Heart left ventricle (tissue), 16 donors: ENCODE measurements at places on chromosomes 1 and 21. TPM values are rescaled to one million over a fixed set of nuclear protein-coding genes. Genes with fewer than 3 reads are reported as not detected.

GRCh38 chr1:3197781-3198316 lies 128.8 kb downstream of the PRDM16 start:
- DNase-seq, result no peak

GRCh38 chr21:14414932-14415508 lies 32.1 kb upstream of the HSPA13 start:
- DNase-seq, result no peak

DNA sequence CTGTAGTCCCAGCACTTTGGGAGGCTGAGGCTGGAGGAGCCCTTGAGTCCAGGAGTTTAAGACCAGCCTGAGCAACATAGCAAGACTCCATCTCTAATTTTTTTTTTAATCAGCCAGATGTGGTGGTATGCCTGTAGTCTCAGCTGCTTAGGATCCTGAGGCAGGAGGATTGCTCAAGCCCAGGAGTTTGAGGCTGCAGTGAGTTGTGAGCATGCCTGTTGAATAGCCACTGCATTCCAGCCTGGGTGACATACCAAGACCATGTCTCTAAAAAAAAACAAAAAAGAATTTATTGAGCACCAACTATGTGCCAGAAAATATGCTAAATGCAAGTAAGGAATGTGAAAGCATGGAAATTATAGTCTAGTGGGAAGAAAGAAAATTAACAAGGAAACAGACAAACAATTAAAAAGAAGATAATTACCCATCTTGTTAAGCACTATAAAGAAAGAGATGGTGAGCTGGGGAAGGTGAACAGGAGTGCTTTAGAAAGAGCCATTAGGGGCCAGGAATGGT lies 104.0 kb upstream of the ZNF678 start:
- no peak for DNase-seq

DNA sequence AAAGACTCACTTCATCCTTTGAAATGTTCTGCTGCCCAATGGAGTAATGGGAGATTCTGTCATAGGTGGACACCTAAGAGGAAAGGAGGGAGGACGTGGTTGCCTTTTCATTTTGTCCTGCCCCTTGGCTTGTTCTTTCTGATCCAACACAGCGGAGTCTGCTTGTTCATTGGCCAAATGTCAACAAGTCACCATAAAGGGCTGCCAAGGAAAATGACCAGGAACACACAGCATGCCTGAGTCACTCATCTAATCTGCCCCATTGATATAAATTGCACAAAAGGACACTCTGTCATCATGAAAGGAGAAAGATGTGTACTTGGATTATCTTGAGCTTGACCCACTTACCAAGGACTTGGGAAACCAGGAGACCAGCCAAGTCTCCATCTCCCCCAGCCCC lies 422.9 kb downstream of the SETD4 start:
- no peak for DNase-seq

GRCh38 chr1:97392701-97393100 lies 528.1 kb downstream of the DPYD start:
- no peak for DNase-seq

GRCh38 chr21:17612023-17612564 lies 607 bp downstream of the BTG3 start:
- DNase-seq, result peak; percentile 34

DNA sequence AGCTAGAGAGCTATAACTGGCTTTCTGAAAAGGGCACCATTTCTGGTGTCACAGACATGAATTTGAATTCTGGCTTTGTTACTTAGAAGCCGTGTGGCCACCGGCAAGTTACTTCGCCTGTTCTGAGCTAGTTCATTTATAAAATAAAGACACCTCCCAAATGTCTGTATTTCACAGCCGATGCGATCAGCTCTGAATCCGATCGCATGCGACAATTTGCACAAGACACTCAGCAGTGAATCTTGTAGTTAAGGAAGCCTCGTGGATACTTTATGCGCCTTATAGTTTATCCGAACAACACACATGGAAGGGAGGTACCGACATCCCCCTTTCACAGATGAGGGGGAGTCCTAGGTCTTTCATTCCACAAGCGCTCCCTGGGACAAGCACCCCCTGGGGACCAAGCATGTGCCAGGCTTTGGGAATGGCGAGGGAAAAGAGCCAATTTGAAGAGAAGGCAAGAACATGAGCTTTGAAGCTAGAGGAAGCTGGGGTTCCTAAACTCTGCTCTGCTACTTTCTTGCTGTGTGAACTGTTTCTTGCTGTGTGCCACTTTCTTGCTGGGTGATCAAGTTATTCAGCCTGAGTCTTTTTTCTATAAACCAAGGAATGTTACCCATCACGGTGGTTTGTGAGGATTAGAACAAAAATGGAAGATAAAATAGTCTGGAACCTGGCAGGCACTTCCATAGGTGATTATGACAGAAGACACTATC lies 3.9 kb downstream of the ID3 start:
- peak; percentile 56 for DNase-seq

GRCh38 chr1:109312978-109313775 lies 6.4 kb upstream of the MYBPHL start:
- no peak for DNase-seq

DNA sequence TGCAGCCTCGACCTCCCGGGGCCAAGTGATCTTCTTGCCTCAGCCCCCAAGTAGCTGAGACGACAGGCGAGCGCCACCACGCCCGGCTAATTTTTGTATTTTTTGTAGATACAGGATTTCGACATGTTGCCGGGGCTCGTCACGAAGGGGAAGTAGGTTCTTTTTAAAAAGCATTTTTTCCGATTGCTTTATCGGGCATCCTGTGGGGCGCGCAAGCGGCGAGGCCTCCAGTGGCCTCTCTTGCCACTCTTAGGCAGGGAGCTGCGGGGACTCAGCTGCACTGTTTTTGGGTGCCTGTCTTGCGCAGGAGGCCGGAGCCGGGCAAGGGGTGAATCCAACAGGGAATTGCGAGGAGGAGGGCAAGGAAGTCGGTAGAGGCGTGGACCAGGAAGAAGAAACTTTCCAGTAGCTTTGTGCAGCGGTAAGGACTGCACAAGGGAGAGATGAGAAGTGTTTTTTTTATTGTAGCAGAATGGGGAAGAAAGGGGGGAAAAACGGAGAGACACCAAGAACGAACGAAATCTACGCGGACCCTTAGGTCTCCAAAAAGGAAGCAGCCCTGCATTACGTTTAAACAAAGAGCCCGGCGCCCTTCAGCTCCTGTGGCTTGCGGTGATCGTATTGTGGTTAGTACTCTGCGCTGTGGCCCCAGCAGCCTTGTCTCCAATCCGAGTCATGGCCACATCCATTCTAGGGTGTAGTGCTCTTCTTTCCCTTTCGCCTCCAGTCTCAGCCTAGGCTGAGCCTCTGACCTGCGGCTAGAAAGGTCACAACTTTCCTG lies 164.8 kb downstream of the PPIAL4G start:
- no peak for DNase-seq

DNA sequence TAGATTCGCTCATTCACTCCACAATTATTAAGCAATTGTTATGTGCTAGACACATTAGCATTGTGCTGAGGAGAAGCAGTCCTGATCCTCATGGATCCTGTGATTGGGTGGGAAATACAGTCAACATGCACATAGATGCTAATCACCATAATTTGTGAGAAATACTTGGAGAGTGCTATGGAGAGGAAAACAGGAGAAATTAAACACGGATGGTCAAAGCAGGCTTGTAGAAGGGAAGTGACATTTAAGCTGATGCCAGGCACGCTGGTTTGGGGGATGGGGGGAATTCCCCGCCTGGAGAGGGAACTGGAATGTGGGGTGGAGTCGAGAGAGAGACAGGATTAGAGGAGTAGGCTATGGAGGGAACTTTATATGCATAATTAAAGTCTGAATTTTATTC lies 52.2 kb upstream of the L1TD1 start:
- DNase-seq, result no peak

- peak; percentile 66 for DNase-seq
Observed at GRCh38 chr1:175192111-175192629, 406 bp downstream of the KIAA0040 start.

DNA sequence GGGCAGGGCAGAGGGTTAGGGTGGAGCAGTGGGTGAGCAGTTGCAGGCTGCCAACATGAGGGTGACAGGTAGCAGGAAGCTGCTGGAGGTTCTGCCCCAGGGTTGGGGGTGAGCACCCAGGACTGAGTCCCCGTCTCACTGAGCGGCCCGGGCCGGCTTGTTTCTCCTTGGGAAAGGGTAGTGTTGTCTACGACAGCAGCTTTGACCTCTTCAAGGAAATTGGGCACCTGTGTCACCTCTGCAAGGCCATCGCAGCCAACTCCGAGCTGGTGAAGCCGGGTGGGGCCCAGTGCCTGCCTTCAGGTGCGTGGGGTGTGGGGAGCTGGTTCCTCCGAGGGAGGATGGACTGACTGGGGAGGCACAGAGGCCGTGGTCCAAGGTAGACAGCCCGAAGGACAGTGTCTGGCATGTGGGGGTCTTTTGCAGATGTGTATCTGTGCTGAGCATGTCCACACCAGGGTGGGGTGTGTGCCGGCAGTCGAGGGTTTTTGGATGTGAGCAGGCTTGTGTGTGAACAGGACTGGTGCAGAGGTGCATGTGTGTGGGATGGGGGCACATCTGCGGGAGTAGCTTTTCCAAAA lies 51.9 kb downstream of the DISP3 start:
- no peak for DNase-seq

- no peak for DNase-seq
Observed at GRCh38 chr1:48683839-48684238, 92.9 kb downstream of the BEND5 start.

DNA sequence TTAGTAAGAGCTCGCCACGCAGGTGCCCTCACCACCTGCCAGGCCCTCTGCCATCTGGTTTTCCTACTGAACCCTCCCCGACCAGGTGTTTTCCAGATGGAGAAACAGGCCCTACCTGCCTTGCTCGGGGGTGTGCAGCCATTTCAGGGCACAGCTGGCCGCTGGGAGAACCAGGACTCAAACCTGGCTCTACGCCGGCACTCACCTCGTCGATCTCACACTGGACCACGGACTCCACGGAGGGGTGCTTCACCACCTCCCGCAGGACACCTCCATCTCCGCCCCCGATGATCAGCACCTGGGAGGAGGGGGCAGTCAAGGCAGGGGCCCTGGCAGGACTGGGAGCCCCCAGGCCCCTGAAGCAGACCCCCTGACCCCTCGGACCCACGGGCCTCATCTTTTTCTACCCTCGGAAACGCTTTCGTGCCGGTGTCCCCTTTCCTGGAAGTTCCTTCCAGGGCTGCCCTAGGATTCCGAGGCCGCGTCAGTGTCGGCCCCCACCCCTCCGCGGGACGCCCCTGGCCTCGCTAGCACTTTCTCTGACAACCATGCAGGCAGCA lies 1.1 kb downstream of the SRM start:
- no peak for DNase-seq

DNA sequence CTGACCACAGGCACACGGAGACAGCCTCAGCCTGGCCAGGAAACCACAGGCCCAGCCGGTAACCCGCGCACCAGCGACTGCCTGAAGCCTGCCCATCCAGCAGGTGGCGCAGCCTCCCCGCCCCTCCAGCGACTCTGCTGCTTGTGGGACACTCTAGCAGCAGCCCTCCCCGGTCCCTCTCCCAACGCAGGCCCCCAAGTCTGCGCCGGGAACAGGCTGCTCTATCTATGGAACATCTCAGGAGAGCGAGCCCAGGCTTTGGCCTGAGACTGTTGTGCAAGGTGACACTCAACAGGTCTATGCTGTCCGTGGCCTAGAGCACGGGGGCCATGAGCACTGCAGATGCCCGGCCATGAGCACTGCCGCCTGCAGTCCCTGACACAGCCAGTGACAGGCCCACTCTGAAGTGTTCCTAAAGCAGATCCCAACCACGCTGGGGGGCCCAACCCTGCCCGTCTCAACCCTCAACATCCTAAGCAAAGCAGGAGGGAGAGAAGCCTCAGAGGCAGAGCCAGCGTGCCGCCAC lies 28.4 kb downstream of the WDR4 start:
- no peak for DNase-seq

- DNase-seq, result no peak
Observed at GRCh38 chr1:15273274-15273673, 26.3 kb downstream of the FHAD1 start.

- DNase-seq, result no peak
Observed at GRCh38 chr1:8355439-8356255, 37.7 kb downstream of the SLC45A1 start.

DNA sequence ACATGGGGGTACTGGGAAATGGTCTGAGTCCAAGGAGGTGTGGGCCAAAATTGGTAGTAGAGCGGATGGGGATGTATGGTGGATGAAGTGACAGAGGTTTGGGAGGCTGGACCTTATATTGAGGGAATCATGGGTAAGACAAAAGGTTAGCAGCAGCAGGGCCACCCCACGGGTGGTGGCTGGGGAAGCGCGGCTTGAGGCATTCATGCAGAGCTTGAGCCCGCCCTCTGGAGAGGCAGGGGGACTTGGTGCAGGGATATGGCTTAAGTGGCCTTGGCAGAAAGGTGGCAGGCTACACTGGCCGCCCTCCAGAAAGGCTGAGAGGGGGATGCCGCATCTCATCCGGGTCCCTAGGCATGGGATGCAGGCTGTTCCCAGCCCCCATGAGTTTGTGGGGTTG lies 31.5 kb downstream of the HMGB4 start:
- DNase-seq, result no peak

DNA sequence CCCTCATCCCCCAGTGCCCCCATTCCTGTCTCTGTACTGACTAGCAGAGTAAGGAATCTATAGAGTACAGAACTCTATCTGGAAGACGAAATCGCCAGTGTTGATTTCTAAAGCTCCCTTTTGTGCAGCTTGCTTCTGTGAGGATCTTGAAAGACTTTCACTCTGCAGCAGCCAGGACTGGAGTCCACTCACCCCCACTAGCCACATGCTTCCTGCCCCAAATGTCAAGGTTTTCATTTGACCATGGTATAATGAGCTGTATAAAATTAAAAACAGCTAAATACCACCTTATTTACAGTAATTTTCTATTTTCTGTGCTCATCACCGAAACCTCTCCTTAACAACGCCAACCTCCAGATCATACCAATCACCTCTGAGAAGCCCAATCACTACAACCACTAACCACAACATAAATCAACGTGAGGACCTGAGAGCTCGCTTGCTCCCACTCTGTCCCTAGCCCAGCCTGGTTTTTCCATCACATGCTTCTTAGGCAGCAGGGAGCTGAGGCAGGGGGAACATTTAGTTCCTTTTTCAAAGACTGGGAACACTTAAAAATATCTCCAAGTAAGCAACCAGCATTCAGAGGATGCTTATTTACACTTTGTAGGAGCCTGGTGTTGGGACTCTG lies 56.1 kb upstream of the IRF2BP2 start:
- DNase-seq, result no peak

DNA sequence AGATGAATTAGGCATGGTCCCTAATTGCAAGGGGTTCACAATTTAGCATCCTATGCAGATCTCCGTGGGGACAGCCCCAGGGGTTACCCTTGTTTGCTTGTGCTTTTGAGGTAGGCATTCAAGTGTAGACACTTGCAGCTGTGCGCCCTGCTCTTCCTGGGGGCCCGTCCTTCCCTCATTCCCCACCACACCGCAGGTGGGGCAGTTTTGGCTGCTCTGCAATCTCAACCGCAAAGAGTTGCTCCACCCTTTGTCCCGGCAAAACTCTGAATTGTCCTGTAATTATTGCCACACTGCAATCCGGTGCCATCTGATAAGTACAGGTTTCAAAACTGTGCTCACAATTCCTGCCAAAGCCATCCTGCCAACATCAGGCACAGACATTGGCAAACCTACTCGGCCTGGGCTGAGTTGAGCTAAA lies 65.4 kb upstream of the LYST start:
- no peak for DNase-seq

Gene ANKRD34A
- total RNA-seq, result 1.7 TPM

Gene IL19
- not detected for total RNA-seq

Gene OR2L3
- total RNA-seq, result not detected

Gene KRTAP19-3
- total RNA-seq, result not detected

Gene IGSF9
- total RNA-seq, result 0.10 TPM

Gene CRYBG2
- total RNA-seq, result 0.45 TPM

Gene GSTM1
- 60.0 TPM for total RNA-seq

Gene GBP7
- total RNA-seq, result not detected
